Hippocampal formation (tissue), 2 donors: ENCODE measurements at places on chromosomes 2 and 18.

DNA sequence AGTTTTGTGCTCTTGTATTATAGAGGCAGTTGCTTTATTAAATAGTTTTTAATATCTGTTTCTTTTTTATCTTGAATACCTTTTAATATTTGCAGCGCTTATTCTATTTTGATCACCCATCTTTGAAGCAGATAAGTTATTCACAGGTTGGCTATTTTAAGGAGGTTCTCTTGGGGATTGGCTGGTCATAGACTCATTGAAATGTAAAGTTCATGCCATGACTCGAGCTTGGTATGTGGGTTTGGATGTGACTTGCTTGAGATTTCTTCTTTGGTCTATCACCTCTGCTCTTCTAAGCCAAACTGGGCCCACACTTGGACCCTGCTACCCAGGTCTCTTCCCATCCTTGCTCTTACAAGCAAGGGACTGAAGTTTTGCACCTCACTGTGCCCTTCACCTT lies 33.6 kb downstream of the FARP2 start:
- no peak for DNase-seq

DNA sequence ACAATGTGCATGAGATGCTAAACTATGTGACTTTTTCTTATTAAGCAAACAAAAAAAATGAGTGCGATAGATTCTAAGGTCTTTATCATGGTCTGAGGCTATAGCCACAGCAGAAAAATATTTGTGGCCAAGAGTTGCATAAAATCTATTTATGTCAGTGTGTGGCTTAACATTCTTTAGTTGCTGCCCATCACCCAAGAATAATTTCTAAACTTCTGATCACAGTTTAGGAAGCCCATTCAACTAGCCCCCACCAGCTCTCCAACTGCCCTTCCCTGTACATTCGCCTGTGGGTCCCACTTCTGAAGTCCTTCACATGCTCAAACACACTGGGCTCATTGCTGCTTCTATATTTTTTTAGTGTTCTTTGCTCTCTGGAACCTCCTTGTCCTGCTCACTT lies 107.1 kb downstream of the CTNNA2 start:
- DNase-seq = no peak

- DNase-seq = no peak
These were observed 766.2 kb downstream of the MBD2 start for GRCh38 chr18:53458268-53458667.

- DNase-seq = no peak
These were observed 42.2 kb upstream of the EPG5 start for GRCh38 chr18:46009125-46009840.

GRCh38 chr2:107807988-107808387 lies 18.7 kb upstream of the RGPD4 start:
- no peak for DNase-seq

DNA sequence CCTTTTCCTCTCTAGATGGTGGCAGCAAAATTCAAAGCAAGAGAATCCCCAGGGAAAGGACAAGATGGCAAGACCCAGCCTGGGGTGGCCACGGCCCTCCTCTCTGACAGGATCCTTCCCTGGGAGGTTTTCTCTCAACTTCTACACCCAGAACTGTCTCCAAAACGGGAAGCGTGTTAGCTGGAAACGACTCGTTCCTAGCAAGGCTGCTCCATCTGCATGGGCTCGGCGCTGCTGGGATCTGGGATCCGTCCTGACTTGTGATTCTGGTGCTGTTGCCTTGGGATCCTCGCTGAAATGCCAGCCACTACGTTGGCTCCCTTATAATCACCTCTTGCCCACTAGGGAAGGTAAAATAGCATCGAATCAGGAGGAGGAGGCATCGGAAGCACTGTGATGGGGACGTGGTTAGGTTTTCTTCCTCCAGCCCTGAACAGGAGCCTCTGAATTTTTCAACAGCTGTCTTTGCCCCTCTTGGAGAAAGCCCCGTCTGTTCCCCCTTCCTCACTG lies 514.8 kb upstream of the MYT1L start:
- DNase-seq = no peak

DNA sequence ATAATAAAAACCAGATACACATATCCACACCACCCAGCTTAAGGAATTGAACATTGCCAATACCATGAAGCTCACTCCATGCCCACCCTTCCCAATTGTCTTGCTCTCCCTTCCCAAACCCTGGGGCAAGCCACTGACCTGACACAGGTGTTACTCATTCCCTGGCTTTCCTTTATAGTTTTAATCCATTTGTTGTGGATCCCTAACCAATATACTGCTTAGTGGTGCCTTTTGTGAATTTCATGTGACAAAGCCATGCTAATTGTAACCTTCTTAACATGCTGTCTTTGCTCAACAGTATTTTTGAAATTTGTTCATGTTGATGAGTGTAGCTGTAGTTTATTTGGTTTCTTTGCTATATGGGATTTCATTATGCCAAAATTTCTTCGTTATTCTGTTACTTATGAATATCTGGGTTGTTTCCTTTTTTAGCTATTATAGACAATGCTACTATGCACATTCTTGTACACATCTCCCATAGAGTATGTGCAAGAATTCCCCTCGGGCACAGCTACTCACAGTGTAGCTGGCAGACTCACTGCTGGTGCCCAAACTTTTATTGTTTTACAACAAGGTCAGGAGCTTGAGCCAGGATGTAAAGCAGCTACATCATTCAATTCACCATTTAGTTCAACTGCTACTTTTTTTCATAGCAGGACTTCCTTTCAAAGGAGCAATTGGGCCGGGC lies 90.8 kb upstream of the ATL2 start:
- no peak for DNase-seq

GRCh38 chr18:25518716-25519053 lies 166.7 kb upstream of the ZNF521 start:
- DNase-seq = no peak

DNA sequence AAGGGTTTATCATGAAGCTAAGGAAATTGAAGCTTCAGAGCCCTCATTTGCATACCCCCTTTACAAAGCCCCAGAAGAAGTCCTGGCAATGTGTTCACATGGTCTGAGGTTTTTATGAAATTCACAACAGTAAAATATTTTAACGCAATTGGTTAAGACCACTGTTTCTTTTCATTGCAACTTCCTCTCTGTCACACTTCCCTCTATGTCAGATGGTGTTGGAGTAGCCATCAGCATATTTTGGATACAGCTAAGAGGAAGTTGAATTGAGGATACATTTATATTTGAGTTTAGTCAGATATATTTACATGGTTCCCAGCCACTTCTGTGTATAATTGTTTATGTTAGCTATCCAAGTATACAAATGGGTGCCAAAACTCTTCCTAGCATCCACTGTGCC lies 170.0 kb downstream of the TXNL1 start:
- DNase-seq = no peak

DNA sequence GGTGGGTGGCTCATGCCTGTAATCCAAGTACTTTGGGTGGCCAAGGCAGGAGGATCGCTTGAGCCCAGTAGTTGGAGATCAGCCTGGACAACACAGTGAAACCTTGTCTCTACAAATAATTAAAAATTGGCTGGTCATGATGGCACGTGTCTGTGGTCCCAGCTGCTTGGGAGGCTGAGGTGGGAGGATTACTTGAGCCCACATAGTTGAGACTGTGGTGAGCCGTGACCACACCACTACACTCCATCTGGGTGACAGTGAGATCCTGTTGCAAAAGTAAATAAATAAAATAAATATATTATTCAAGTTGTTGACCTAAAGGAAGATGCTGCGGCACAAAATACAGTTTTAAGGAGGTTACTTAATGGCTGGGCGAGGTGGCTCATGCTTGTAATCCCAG lies 72.7 kb downstream of the LAMA3 start:
- no peak for DNase-seq

DNA sequence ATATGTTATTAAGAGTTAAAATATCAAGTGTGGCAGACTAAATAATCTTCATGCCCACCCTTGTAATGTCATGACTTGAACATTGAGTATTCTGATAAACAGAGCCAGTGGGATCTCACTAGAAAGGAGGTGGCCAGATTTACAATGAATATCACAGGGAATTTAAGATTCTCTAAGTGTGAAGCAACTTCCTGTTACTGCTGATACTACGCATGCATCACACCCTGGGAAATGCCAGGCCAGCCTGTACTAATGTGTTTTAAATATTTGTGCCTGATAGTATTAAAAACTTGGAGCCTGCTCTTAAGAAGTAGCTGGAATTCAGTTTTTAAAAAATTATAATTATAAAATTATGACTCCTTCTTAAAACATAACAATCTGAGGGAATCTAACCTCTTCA lies 148.3 kb downstream of the LAMA3 start:
- DNase-seq = no peak

DNA sequence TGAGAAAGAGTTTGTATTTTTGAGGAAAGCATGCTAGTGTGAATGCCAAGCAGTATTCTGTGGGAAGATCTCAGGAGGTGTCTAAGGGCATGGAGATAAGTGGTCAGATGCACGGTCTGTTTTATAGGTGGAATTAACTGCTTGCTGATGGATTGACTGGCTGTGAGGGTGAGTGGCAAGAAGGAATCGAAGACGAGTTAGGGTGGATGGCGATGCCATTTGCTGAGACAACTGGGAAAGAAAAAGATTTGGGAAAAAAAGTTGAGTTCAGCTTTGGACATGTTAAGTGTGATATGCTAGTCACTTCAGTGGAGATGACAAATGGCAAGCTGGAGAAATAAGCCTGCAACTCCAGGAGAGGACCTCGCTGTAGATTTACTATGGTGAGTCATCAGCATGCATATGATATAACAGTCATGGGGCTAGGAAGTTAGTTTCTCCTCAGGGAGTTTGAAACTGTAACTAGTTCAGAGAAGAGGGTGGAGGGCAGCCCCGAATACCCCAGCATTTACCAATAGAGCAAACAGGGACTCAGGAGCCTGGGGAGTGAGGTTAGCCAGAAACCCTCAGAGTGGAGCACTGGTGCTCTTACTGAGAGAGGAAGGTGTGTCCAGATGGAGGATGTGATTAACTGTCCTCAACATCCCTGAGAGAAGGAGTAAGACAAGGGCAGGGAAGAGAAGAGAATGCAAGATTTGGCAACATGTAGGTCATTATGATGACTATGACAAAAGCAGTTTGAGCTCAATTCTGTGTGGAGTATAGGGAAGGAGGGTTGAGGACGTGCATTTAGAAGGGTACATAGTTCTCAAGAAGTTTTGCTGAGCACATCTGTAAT lies 2.0 kb upstream of the HK2 start:
- DNase-seq = no peak

GRCh38 chr2:5074733-5075132 lies 617.5 kb upstream of the SOX11 start:
- no peak for DNase-seq

DNA sequence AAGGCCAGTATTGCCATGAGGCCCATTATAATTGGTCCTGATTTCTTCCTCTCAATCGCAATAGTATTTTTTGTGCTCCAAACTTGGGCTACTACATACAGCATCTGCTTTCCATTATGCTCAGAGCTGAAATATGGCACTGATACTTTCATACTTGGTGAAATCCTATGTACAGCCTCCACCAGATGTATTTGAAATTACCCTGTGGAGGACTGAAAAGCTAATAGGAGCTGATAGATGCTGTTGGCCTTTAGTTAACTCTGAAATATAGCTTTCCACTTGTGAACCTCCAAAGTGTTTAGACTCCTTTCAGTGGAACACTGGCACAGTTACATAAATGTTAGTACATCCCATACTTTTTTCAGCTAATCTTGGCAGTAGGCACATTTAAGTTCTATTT lies 205.7 kb downstream of the NEDD4L start:
- DNase-seq = no peak

DNA sequence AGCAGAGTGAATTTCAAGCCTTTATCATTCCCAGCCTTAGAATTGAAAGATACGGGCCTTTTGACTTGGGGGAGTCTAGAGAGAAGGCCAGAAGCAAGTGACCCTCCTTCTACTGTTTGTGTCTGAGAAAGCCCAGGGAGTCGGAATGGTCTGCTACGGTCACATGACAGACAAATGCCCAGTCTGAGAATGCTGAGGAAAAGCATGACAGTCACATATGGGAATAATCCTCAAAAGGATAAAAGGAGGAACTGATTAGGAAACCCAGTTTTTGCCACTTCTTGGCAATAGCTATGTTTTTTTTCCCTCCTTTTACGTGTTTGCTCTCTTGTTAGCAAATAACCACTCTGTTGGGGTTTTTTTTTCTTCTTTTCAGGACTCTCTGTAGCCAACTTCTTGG lies 38.1 kb upstream of the HNRNPA3 start:
- no peak for DNase-seq

- no peak for DNase-seq
These were observed 88.3 kb downstream of the COL5A2 start for GRCh38 chr2:189091253-189091652.

GRCh38 chr18:49819823-49820671 lies 6.7 kb upstream of the ACAA2 start:
- DNase-seq = no peak

- no peak for DNase-seq
These were observed 73.8 kb downstream of the CLIP4 start for GRCh38 chr2:29189052-29189451.

DNA sequence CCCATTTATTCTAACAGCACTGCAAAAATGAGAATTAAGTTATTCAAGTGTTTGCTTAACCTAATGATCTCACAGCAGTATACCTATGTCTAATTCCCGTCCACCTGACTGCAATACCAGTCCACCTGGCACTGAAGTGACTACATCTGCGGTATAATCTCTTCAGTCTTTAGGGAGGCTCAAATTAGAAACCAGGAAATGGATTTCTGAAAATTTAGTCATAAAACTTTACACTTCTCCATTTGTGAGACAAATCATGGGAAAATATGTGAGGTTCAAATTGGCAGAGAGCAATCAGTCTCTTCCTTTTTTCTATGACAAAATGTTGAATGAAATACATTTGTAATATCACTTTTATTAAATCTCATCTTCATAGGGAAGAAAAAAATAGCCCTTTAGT lies 33.0 kb downstream of the FTCDNL1 start:
- DNase-seq = no peak

DNA sequence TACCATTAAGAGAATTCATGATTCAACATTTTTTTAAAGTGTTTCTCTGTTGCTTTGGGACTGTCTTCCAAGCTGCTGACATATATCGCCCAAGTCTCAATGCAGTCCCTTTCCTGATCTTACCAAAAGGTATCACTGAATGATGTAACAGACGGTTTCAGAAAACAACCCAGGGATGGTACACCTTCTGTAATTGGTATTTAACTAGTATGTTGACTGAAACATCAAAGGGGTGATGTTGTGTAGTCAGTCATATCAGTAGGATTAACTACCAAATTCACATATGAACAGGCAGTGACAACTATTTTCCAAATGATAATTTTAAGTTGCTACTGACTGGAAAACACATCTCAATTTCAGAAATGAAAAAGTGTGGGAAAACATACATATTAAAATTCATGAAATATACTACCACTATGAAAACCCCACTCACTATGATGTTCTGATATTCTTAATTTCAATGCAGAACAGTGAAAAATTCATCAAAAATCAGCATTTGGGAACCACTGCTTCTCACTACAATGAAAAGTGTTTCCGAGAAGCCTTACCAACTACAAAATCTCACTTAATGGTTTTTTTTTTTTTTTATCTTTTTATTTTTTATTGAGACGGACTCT lies 59.8 kb downstream of the MEMO1 start:
- DNase-seq = no peak
